ENCODE measurements at places on chromosomes 11 and 22. TPM values are rescaled to one million over a fixed set of nuclear protein-coding genes. Genes with fewer than 3 reads are reported as not detected.

DNA sequence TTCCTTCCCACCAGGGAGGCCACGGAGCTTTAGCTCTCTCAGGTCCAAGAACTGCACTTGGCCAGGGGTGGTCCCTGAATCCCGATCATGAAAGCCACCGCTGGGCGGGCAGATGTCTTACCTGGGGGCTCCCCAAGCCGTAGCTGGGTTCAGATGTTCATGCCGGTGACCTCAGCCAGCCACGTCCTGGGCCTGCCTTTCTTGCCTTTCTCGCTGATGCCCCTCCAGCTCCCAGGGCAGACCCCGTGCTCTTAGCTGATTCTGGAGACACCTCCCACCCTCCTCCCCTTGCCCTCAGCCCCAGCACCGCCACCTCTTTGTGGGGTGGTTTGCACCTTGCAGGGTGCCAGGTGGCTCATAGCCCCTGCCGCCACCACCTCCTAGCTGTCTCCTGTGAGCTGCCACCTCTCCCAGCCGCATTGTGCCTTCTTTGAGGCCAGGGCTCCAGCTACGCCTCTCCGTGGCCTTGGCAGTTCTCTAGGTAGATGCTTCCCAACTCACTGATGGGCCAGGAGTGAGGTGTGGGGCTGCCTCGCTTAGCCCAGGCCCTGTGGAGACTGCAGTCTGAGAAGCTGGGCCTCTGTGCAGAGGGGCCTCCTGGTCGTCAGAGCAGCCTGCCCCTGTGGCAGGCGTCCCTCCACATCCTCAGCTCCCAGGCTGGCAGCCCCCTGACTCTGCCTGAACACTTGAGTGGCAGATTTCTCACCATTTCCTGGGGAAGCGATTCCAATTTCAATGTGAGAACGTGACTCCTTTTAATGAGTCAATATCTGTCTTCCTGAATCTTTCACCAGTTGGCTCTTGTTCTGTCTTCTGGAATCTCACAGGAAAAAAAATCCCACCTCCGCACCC, 97.6 kb upstream of the B3GAT1 start:
- H3K4me1 ChIP-seq = no peaks in the 10 kb centered on the region
- H3K27ac ChIP-seq = no peak overlapping the region
- H3K4me3 ChIP-seq = no peak overlapping the region
- no peaks in the 10 kb centered on the region for H3K36me3 ChIP-seq
- H3K27me3 ChIP-seq = no peaks in the 10 kb centered on the region
- DNase-seq = no peak

GRCh38 chr11:42657169-42657568, 654.6 kb upstream of the API5 start:
- H3K27ac ChIP-seq = no peak overlapping the region
- DNase-seq = no peak
- H3K36me3 ChIP-seq = no peaks in the 10 kb centered on the region
- no peaks in the 10 kb centered on the region for H3K27me3 ChIP-seq

- peaks cover 23% of the 10 kb centered on the region for H3K4me1 ChIP-seq
- no peaks in the 10 kb centered on the region for H3K36me3 ChIP-seq
- no peak overlapping the region for H3K27ac ChIP-seq
- H3K27me3 ChIP-seq = no peaks in the 10 kb centered on the region
Observed at GRCh38 chr11:123478352-123478987, 48.4 kb downstream of the GRAMD1B start.

DNA sequence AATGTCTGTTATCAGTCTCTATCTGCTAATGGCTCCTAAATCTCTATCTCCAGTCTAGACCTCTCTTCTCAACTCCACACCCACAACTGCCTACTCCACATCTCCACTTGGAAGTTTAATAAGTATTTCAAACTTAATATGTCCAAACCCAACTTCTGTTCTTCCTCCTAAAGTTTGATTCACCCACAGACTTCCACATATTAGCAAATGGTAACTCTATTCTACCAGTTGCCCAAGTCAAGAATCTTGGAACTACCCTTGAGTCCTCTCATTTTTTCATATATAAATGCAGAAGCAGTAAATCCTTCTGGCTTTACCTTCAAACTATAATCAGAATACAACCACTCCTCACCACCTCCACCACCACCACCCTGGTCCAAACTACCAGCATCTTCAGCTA, 6.7 kb upstream of the JAML start:
- no peak overlapping the region for H3K4me3 ChIP-seq
- no peak overlapping the region for H3K27ac ChIP-seq
- H3K27me3 ChIP-seq = no peaks in the 10 kb centered on the region

DNA sequence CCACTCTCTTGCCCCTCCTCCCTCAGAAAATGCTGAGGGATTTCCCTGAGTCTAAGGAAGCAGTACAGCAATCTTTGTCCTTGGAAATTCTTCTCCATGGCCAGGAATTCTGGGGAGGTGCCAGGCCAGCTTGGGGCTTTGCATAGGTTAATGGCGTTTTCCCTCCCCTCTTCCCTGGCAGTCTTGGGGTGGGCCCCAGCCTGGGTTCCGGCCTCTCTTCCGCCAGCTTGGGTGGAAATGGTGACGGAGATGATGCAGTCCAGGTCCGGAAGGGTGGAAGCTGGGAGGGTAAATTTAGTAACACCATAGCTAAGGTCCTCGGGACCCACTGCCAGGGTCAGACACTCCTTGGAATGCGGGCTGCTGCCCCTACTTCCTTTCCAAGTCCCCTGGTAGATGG, 5.0 kb downstream of the PHLDB1 start:
- H3K27me3 ChIP-seq = no peaks in the 10 kb centered on the region
- H3K27ac ChIP-seq = peak overlapping the region; percentile 8
- H3K4me1 ChIP-seq = peaks cover 45% of the 10 kb centered on the region
- peaks cover 14% of the 10 kb centered on the region for H3K36me3 ChIP-seq

DNA sequence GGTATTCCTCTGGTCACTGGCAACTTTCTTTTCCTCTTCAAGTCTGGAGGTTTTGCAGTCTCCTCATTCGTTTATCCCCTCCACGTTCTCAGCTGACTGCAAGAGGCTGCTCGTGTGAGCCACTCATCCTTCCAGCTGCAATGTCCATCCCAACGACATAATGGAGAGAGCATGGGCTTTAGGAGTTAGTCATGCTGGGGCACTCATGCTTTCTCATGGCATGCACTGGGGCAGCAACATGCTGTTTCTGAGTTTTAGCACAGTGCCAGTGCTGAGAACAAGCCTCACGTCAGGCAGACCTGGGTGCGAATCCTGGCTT, 7.1 kb downstream of the DCPS start:
- no peaks in the 10 kb centered on the region for H3K36me3 ChIP-seq
- no peaks in the 10 kb centered on the region for H3K4me1 ChIP-seq
- no peak overlapping the region for H3K4me3 ChIP-seq
- no peak overlapping the region for H3K27ac ChIP-seq
- DNase-seq = no peak

DNA sequence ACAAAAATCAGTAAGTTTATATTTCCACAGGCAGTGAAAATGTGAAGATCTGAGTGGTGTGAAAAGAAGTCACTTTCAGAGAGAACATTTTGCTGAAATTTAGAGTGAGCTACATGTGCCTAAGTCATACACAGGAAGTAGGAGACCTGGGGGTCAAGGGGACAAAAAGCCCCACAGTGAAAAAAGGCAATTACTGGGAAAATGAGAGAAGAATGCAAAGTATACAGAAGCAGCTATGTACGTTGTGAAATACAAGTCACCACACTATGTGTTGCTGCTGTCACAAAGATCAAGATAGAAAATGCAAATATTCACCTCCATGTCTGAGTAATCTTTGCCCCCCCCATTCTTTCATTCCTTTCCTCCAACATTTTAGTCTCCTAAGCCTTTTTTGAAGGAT, 21.6 kb upstream of the SESN3 start:
- peaks cover 6% of the 10 kb centered on the region for H3K27me3 ChIP-seq
- DNase-seq = peak; percentile 28
- H3K27ac ChIP-seq = no peak overlapping the region
- H3K36me3 ChIP-seq = no peaks in the 10 kb centered on the region
- H3K4me1 ChIP-seq = peaks cover 9% of the 10 kb centered on the region

GRCh38 chr11:1869427-1870325, 16.8 kb downstream of the LSP1 start:
- H3K4me1 ChIP-seq = peaks cover 2% of the 10 kb centered on the region
- H3K36me3 ChIP-seq = no peaks in the 10 kb centered on the region
- DNase-seq = no peak
- peaks cover 4% of the 10 kb centered on the region for H3K27me3 ChIP-seq
- no peak overlapping the region for H3K27ac ChIP-seq
- no peak overlapping the region for H3K4me3 ChIP-seq

DNA sequence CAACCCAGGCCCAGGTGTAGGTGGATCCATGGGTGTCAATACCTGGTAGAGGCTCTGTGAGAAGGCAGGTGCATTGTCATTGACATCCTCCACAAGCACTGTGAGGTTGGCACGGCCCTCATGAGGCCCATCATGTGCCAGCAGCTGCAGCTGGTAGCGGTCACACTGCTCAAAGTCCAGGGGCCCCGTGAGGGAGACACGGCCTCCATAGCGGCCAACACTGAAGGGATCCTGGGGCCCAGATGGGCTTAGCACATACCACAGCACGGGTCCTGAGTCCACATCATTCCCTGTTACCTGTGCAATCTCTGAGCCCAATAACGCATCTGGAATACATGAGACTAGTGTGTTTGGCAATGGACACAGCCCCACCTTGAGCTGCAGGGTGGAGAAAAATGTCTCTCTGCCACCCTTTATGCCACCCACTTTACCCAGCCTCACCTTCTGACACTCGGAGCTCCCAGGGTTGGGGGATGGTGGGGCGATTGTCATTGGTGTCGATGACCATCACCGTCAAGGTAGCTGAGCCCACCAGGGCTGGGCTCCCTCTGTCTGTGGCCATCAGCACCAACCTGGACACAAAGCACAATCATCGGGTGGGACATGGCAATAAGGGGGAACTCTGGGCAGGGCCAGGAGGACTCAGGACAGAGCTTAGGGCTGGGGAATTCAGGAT, 6.1 kb upstream of the TPP1 start:
- no peaks in the 10 kb centered on the region for H3K27me3 ChIP-seq
- no peak for DNase-seq
- no peaks in the 10 kb centered on the region for H3K36me3 ChIP-seq
- H3K27ac ChIP-seq = no peak overlapping the region
- H3K4me3 ChIP-seq = no peak overlapping the region

The GNAZ gene
- 0.96 TPM for total RNA-seq

Measured in astrocyte (in vitro differentiated cells and primary cell).